Stimulated activated CD8-positive, alpha-beta memory T cell treated with anti-CD3 and anti-CD28 coated beads, Interleukin-7, amount 100 ng/mL, for 24 hours (primary cell): ENCODE measurements at places on chromosomes 2 and 18.

DNA sequence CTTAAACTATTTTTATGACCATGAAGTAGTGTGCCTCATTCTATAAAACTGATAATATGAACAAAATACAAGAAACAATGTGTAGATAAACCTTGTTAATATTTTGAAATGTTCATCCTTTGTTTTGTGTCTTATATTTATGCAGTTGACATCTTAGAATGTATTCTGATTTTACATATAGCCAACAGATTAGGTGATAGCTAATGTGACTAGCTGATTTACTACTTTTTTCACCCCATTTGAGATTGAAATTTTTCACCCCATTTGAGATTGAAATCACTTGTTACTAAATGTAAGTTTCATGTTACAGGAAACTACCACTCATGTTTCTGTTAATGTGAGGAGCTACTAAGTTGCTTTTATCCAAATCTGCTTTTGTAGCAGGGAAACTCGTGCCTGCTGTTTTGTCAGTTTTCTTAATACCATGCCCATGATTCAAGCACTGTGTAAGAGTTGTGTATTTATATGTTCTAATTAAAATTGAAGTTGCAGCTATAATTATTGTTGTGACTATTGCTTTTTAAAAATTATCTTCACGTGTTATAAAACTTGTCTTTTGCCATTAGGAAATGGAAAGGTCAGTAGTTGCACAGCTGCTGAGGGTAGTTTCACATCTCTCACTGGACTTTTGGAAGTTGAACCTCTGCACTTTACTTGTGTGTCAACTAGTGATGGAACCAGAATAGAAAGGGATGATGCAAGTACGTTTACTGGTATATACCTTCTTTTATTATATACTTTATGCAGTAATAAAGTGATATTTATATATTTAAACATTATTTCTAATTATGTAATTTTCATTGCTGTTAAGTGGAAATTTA is 96.6 kb downstream of the BIRC6 start:
- no peak for DNase-seq

DNA sequence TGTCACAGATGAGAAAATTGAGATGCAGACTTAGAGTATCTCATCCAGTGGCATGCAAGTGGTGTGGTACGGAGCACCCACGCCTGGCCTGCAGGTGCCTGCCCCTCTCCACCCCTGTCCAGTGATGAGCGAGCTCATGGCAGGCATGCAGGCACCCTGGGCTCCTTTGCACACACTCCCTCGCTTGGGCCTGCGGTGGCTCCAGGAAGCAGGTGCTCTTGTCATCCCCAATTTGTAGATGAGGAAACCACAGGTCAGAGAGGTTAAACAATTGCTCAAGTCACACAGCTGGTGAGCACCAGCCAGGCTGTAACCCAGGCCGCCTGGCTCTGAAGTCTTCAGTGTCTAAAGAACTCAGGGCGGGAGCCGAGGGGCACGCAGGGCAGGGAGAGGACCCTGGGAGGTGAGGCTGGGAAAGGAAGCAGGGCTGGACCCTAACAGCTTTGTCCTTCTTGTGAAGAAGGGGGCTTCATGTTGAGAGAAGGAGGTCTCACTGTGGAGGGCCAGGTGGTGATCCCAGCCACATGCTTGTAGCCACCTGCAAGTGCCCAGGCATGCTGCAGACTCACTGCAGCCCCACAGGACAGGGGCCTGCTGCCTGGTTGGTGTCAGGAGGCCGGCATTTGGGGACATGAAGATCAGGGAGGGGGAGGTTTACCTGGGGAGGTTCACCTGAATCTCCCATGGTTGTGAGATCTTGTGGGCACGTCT is 166.2 kb downstream of the SH3RF3 start:
- DNase-seq, result no peak

GRCh38 chr2:207264310-207264709 is 98.6 kb upstream of the KLF7 start:
- no peak for DNase-seq

GRCh38 chr2:108634011-108634410 is 85.3 kb upstream of the RANBP2 start:
- DNase-seq, result no peak

- no peak for DNase-seq
Observed at GRCh38 chr18:3688690-3689089, 238.7 kb downstream of the TGIF1 start.

- no peak for DNase-seq
Observed at GRCh38 chr2:112488201-112488600, 6.2 kb downstream of the TTL start.

GRCh38 chr2:148967578-148967977 is 70.9 kb upstream of the LYPD6B start:
- no peak for DNase-seq

DNA sequence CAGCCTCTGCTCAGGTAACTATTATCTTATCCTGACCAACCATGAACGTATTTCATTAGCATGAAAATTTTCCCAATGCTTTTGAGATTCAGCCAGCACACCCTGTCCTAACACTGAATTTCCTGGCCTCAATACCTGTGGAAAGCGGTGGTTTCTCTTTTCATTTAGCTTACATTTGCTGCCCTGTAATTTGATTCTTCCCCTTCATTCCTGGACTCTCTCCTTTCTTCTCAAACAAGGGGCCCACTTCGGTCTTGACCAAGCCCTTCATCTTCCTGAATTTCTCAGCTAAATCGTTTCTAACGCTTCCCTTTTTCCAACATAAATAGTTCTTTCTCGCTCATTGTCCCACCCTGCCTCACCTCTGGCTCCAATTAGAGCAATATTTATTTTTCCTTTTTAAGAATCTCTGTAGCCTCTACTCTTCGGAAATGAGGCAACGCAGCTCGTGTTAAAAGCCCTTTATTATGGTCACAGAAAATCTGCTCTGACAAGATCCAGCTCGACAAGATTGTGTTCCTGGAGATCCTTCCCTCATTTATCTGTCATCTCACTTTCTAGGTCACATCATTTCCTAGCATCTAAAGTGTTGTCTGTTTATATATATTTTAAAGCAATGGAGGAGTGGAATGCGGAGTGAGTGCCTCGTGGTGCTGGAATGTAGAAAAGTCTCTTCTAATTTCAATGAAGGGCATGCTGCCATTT is 49.5 kb upstream of the BCL11A start:
- no peak for DNase-seq

GRCh38 chr18:34985963-34986362 is 55.2 kb upstream of the MAPRE2 start:
- DNase-seq, result no peak

DNA sequence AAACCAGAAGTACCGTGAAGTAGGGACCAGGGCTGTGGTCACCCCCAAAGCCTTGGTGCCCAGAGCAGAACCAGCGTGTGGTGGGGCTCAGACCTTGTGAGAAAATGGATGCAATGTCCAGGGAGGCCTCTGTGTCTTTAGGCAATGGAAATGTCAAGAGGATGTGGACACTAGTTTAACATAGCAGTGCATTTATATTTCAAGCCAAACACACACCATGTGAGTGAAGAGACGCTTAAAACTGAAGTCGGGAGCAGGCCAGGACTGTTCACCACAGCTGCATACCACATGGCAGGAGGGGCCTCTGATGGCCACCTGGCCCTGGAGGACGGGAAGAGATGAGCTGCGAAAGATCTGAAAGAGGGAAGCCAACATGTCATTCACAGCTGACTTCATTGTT is 87.3 kb upstream of the LDLRAD4 start:
- DNase-seq, result no peak
